ENCODE measurements at places on chromosomes 1 and 21.

DNA sequence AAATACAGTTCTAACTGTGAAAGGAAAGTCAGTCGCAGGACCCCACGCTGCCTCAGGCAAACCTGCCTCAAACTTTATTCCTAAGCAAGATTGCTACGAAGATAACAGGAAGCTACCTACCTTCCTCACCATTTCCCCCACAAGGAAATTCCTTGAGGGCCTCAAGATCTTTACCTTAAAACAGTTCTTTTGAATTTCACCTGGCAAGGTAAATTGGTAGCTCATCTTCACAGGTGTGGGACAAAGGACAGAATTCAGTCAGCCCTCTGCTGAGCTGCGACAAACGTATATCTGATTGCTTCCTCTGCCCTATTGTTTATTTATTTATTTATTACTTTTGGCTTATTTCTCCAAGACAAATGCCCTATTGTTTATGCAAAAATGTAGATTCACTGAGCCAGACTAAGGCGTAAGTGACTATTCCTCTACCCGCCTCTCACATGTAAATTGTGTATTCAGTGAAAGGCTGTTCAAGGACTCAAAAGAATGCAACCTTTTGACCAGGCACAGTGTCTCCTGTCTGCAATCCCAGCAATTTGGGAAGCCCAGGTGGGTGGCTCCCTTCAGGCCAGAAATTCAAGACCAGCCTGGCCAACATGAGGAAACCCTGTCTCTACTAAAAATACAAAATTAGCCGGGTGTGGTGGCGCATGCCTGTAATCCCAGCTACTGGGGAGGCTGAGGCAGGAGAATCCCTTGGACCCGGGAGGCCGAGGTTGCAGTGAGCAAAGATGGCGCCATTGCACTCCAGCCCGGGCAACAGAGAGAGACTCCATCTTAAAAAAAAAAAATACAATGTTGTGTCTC, 17.3 kb upstream of the PKNOX1 start:
- no peak for DNase-seq

DNA sequence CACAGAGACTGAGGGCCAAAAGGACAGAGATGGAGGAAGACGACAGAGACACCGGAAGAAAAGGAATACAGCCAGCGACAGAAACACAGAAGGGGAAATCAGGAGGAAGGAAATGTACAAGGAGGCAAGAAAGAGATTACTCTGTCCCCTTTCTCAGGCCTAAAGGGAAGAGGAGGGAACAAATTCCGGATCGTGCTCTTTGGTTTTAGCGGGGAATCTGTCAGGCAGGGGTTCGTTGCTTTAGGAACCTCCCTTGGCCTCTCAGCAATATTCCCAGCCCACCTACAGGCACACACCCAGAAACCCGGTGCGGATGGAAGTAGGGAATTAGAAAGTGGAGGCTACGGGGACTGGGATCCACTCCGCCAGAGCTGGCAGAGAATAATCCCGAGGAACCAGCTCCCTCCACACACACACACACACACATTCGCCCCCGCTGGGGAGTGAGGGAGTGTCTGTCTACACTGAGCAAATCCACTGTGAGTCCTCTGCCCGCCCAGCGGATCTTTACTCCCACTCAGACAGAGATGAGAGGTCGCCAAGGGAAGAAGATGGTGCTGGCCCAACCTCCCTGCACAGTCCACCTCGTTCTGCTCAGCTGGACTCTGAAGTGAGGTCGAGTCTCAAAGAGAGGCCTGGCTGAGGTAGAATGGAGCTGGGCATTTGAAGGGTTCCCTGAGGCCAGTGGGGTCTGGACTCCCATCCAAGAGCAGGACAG, 5.7 kb downstream of the TAL1 start:
- DNase-seq, result no peak

DNA sequence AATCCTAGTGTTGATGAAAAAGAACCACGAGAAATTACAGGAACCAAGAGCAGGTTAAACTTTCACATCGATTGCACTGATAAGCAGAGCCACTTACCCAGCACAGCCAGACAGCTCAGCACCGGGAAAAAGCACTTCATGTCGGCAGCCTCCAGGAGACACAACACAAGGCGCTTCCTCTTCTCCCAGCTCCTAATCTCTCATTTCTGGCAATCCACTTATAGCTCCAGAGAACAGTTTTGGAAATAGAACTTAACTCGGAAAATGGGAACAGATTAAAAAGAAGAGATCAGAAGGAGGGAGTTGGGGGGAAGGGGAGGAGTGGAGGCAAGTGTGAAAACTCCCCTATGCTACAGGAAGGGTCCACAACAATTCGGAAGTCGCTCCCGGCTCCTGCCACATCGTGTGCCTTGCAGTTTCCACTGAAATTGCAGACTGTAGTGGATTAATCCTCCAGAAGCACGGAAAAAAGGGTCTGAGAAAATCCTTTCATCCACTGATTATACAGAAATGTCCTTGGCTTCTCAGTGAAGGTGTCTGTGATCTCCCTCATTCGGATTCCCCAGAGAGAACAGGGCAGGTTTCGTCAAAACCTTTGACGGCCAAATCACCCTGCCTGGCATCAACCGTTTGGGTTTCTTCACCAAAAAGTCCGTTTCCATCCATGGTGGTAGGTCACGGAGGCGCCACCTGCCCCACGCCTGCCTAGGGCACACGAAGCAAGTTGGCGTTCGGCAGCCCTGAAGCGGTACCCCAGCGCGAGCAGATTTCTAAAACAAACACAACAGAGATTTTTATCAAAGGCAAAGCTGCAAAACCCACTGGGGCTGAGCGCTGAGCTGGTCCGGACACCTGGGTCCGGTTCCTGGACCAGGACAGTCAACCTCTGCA, 1.1 kb downstream of the IGSF3 start:
- DNase-seq, result no peak

DNA sequence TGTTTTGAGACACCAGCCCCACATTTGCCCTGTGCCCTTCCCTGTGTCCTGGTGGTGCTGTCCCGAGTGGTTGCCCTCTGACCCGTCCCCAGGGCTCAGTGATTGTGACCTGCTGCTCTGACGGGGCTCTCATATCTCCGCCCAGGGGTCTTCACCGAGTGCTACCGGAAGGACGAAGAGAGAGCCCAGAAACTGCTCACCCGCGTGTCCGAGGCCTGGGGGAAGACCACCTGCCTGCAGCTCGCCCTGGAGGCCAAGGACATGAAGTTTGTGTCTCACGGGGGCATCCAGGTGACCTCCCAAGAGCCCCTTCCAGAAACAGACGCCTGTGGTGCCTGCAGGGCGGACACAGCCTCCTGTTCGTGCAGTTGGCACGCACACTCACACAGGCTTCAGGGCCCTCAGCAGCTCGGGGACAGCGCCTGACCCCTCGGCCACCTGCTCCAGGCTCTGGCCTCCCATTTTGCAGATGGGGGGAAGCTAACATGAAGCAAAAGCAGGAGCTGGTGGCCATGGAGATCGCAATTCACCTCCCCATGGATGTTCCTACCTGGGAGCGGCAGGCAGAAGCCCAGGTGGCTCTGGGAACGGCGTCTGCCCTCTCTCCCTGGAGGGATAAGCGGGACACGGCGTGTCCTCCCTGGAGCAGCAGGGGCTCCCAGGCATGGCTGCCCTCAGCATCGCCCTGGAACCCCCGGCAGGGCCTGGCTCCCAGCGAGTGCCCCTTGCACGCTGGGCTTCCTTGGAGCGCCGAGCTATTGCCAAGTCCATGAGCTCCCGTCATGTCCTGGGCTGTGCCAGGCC, 45.9 kb downstream of the TRPM2 start:
- no peak for DNase-seq

DNA sequence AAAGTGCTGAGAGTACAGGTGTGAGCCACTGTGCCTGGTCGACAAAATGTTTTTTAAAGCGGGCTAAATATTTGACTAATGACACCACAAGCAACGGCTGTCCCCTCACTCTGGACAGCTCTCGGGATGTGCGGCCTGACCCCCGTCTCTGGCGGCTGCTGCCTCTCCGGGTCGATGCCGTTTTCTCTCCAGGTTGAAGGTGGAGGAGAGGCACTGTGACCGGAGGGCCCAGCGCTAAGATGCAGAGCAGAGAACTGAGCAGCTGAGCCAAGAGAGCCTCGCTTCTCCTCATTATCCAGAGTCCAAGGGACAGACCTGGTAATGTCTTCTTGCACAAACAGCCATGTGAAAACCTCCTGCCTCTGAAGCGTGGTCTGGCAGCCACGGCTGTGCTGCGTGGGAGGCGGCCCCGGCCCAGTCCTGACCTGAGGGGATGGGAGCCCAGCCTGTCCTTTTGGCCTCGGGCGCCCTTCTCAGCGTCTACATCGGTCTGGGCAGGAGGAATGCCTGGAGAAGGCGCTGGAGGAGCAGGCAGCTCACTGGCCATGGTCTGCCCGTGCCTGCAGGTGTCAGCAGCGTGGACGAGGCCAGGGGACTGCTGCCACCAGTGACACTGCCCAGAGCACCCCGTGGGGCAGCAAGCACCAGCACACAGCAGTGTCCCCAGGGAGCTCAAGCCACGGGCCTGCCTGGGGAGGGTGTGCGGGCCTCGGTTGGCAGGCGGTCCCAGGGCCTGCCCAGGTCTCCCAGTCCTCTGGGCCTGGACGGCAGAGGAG, 10.3 kb downstream of the MORN1 start:
- no peak for DNase-seq

GRCh38 chr1:5901150-5901549, 91.1 kb downstream of the NPHP4 start:
- no peak for DNase-seq

- no peak for DNase-seq
These were observed 11.4 kb upstream of the ATP13A2 start for GRCh38 chr1:17023102-17023501.

GRCh38 chr1:162336621-162337285, 39.9 kb downstream of the SPATA46 start:
- DNase-seq, result no peak

GRCh38 chr1:110003747-110004428, 19.3 kb downstream of the AHCYL1 start:
- peak; percentile 96 for DNase-seq

- no peak for DNase-seq
These were observed 600 bp downstream of the ASTN1 start for GRCh38 chr1:177163844-177164379.

GRCh38 chr1:181583598-181583997, 100.3 kb downstream of the CACNA1E start:
- no peak for DNase-seq

- no peak for DNase-seq
These were observed 282.9 kb downstream of the PTPRU start for GRCh38 chr1:29519108-29519787.

DNA sequence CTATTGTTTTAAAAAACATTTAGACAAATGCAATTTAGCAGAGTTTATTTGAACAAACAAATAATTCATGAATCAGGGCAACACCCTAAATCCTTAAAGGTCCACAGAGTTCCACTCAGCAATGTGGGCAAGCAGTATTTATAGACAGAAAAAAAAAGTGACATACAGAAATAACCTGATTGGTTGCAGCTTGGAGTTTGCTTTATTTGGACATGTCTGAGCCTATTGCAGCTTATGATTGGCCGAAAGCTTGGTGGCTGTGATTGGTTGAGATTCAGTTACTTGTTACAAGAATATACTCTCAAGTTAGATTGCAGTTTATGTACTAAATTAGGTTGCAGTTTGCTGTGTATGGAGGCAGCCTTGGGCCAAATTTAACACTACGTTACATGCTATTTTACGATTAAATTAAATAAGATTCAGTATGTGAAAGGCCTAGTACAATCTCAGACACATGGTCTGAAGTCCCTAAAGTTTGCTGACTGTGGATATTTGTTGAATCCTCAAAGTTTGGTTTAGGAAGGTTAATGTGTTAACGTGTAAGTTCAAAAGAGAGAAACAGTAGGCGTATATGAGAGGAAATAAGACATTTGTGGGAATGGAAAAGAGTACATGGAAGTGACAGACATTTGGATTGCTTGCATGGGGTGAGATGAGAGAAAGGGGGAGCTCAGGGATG, 6.9 kb upstream of the CAMSAP2 start:
- DNase-seq, result no peak

DNA sequence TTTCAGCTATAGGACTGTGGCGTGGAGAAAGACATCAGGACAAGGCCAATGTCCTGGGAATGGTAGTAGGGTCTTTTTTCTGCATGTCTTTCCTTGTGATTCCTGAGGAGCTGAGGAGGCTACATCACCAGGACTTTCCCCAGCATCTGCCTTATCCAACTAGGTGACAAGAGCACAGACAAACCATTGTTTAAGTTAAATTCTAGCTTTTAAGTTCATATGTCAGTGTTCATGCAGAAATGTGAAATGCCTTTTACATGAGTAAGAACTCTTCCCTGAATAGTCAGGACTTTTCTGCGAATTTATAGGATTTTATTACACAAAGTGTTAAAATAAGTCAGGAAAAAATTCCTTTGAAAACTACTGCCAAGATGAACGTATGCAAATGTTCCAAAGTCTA, 154.2 kb downstream of the PTGER3 start:
- no peak for DNase-seq

DNA sequence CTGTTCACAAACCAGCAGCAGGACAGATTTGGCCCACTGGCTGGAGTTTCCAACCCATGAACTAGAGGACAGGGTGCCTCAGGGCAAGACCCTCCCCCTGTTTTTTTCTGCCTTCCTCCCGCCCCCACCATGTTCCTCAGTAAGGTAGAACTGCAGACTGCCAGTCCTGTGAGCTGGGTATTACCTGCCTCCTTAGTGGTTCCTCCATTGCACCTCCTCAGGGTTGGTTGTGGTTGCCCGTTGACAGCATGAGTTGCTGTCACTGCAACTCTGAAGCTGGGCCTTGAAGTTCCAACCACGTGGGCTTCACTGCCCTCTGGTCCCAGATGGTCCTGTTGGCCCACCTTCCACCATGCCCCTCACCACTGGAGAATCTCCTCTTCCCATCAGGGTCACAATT, 28.8 kb downstream of the TENT5C start:
- DNase-seq, result no peak

GRCh38 chr1:20008391-20008841, 29.0 kb upstream of the PLA2G2A start:
- no peak for DNase-seq

DNA sequence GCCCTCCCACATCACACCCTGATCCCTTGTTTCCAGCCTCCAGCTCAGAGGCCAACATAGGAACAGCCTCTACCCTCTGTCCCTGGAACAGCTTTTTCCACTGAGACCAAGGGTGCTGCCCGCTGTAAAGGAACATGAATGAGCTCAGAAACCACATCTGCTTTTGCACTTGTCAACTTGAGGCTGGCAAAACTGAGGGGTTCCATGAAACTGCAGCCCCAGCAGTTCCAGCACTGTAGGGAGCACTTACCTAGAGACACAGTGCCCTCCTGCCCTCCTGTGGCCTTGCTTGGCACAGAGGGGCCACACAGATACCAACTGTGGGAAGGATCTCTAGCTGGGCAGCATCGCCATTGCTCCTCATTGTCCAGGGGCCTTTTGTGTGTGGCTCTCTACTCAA, 51.7 kb downstream of the ITPKB start:
- DNase-seq, result no peak

DNA sequence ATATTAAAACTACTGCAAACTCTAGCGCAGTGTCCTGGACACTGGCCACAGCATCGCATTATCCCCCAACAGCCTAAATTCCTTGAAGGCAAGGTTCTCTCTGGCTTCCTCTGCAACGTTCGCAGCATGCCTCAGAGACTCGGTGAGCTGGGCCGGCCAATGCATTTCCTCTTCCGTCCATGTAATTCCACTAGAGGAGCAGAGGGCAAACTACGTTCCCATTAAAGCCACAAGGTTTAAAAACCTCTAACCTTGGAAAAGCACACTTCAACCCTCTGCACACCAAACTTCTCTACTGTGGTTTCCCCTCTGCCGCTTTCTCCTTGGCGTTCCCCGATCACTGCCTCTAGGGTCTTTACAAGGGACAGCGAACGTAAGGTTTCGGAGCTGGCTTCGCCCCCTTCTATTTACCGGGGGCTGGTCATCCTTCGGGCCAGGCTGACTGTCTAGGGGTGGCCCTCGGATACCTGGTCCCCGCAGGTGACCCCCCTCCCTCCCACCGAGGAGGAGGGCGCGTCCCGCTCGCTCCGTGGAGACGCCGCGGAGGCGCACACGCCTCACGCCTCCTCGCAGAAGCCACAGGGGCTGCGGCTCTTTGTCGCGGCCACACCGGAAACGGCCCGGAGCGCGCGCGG, 456 bp upstream of the SMYD2 start:
- no peak for DNase-seq

Measured in epithelial cell of prostate (primary cell).